ENCODE measurements at places on chromosomes 12 and 14.

DNA sequence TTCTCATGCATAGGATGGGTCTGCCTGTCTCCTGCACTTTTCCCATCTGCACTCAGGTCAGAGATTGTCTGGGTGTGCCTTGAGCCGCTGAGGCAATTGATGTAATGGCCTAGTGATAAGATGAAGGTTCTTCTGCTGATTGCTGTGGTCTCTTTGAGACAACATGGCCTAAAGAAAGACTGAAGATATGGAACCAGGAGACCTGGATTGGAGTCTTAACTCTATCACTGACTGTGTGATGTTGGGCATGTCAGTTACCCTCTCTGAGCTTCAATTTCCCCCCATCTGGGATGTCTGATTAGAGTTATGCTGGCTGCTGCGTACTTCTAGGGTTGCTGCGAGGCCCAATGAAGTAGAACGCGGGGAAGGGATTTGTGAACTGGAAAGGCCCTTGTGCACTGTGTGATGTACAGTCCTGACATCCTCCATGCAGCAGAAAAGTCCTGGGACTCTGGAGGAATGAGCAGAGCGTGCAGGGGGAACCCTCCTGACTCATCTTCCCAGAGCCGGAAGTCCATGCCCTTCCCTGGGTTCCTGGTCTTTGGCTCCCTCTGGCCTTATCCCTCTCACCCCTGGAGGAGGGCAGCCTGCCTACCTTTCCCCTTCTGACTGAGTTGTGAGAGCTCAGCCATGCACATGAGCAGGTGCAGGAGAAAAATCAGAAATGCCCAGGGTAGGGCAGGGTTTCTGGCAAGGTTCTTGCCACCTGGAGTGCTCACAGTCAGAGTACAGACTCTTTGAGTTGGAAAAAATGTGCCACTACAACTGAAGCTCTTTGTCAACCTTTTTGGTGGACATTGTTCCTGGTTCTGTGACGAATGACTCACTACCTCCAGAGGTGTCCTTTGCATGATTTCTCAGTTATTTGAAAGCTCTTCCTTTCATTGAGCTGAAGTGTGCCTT is 21.1 kb downstream of the PLEKHD1 start:
- DNase-seq, result no peak
- peaks cover 22% of the 10 kb centered on the region for H3K27me3 ChIP-seq
- no peaks in the 10 kb centered on the region for H3K4me1 ChIP-seq
- H3K4me3 ChIP-seq, result no peak overlapping the region

DNA sequence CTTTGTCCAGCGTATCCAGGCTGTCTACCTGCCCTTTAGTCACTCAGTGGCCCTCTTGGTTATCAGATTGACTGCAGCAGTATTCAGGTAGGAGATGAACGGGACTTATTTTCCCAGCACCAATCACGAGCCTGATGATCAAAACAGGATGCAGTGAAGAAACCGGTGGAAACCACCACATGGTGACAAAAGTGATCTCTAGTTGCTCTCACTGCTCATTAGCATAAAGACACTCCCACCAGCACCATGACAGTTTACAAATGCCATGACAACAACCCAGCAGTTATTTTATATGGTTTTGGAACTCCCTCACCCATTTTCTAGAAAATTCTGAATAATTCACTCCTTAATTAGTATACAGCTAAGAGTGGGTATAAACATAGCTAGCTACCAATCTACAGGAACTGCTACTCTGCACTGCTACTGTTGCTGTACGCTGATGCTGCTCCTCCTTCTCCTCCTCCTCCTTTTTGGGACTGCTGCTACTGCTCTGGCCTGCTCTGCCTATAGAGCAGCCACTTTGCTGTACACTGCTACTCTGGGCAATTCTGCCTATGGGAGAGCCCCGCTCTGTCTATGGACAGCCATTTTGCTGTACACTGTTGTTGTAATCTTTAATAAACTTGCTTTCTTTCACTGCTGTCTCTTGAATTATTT is 142.5 kb upstream of the SSTR1 start:
- no peaks in the 10 kb centered on the region for H3K36me3 ChIP-seq
- no peaks in the 10 kb centered on the region for H3K27me3 ChIP-seq
- no peak overlapping the region for H3K4me3 ChIP-seq
- no peak overlapping the region for H3K27ac ChIP-seq

- DNase-seq, result no peak
- no peak overlapping the region for H3K27ac ChIP-seq
- no peak overlapping the region for H3K4me3 ChIP-seq
- H3K4me1 ChIP-seq, result no peaks in the 10 kb centered on the region
Measured at GRCh38 chr12:2548081-2548480, 246.7 kb upstream of the FKBP4 start.

GRCh38 chr14:61699027-61699426 is 3.7 kb downstream of the HIF1A start:
- peaks cover 47% of the 10 kb centered on the region for H3K36me3 ChIP-seq
- H3K4me1 ChIP-seq, result peaks cover 22% of the 10 kb centered on the region
- no peaks in the 10 kb centered on the region for H3K27me3 ChIP-seq
- peak overlapping the region; percentile 96 for H3K27ac ChIP-seq

- no peaks in the 10 kb centered on the region for H3K4me1 ChIP-seq
- peak; percentile 6 for DNase-seq
- H3K27me3 ChIP-seq, result peaks cover 4% of the 10 kb centered on the region
- peak overlapping the region; percentile 9 for H3K4me3 ChIP-seq
- no peak overlapping the region for H3K27ac ChIP-seq
Measured at GRCh38 chr12:39145175-39145999, 240.0 kb upstream of the CPNE8 start.

DNA sequence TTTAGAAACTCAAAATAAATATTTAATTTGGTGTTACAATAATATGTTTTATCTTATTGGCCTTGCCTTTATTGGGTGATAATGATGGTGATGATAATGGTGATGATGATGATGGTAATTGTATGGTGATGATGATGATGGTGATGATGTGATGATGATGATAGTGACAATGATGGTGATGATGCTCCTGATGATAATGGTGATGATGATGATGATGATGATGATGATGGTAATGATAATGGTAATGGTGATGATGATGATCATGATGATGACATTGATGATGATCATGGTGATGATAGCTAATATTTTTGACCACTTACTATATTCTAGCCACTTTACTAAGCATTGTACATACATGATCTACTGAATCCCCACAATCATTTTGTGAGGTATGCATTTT is 1548.6 kb upstream of the TMEM132C start:
- H3K27ac ChIP-seq, result no peak overlapping the region
- H3K27me3 ChIP-seq, result no peaks in the 10 kb centered on the region
- DNase-seq, result no peak
- no peaks in the 10 kb centered on the region for H3K36me3 ChIP-seq

DNA sequence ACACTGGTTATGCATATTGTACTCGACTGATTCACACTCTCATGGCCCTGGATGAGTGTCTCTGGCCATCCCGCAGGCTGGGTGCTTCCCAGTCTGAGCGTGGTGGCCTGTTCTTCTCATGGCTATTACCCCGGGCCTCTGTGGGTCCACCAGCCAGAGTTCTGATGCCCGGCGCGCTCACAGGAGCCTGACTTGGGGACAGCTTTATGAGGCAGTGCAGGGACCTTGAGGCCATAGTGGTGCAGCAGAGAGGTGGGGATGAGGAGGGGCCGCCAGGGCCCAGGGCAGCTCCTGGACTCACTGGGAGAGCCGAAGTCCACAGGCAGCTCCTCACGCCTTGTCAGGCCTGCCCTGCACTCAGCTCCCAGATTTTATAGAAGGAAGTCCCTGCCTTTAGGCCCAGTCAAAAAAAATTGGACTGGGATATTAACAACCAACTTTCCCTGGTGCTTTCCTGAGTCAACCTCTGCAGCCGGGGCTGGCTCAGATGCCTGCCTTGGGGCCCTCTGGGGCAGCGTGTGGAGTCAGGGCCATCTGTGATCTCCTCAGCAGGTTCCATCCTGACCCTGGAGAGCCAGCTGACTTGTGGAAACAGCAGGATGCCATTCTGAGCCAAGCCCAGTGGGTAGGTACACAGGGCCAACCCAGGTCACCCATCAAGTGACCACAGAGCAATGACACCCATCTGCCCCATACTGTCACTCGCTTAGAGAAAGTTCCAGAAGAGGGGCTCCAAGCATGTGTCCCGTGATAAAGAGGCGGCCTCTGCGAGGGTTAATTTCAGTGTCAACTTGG is 89.4 kb upstream of the DIO3 start:
- H3K4me3 ChIP-seq, result no peak overlapping the region
- peaks cover 9% of the 10 kb centered on the region for H3K4me1 ChIP-seq
- DNase-seq, result no peak
- no peaks in the 10 kb centered on the region for H3K36me3 ChIP-seq

- no peak overlapping the region for H3K27ac ChIP-seq
- no peak overlapping the region for H3K4me3 ChIP-seq
- no peaks in the 10 kb centered on the region for H3K36me3 ChIP-seq
- peaks cover 39% of the 10 kb centered on the region for H3K4me1 ChIP-seq
- H3K27me3 ChIP-seq, result no peaks in the 10 kb centered on the region
Measured at GRCh38 chr14:71240171-71240570, 332.9 kb downstream of the PCNX1 start.

DNA sequence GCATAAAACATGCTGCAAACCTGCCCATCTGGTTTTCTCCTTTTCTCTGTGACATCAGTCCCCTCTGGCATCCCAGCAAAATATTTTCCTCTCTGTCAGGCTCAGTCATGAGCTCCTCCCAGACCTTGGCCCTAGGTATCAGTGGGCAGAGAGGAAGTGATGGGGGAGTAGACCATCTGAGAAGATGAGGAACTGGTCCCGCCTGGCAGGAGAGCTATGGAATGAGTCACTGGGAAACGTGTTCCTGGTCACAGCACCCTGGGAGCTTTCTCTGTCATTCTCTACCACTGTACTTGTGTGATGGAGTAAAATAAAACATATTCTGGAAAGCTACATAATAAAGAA is 5.0 kb upstream of the SRSF9 start:
- no peaks in the 10 kb centered on the region for H3K27me3 ChIP-seq
- H3K36me3 ChIP-seq, result no peaks in the 10 kb centered on the region
- H3K4me3 ChIP-seq, result peak overlapping the region; percentile 32

GRCh38 chr12:3116106-3116844 is 39.1 kb downstream of the TSPAN9 start:
- no peak overlapping the region for H3K27ac ChIP-seq
- no peaks in the 10 kb centered on the region for H3K36me3 ChIP-seq
- peaks cover 27% of the 10 kb centered on the region for H3K4me1 ChIP-seq
- H3K27me3 ChIP-seq, result no peaks in the 10 kb centered on the region
- DNase-seq, result no peak

- peaks cover 6% of the 10 kb centered on the region for H3K36me3 ChIP-seq
- no peak for DNase-seq
- no peaks in the 10 kb centered on the region for H3K27me3 ChIP-seq
Measured at GRCh38 chr12:42534184-42534838, 55.2 kb downstream of the PRICKLE1 start.

DNA sequence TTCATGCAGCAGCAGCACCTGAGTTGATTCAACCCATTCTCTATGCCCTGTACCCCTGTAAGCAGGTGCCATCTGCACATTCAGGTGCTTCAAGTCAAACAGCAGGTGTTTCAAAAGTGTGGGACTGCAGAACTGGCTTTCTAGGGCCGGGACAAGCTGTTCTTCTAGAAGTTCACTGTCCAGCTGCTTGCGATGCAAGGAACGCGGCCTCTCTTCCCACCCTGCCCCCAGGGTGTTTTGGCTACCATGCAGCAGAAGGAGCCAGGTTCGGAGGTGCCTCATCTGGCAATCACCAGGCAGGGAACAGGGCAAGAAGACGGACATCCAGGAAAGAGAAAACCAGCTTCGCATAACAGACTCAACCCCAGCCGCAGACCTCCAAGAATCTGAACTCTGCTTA is 35.2 kb downstream of the TMEM132D start:
- H3K27me3 ChIP-seq, result no peaks in the 10 kb centered on the region
- DNase-seq, result no peak
- H3K4me1 ChIP-seq, result no peaks in the 10 kb centered on the region
- no peak overlapping the region for H3K4me3 ChIP-seq

GRCh38 chr14:83196236-83196635 is 1662.6 kb upstream of the SEL1L start:
- no peak overlapping the region for H3K27ac ChIP-seq
- H3K36me3 ChIP-seq, result no peaks in the 10 kb centered on the region
- DNase-seq, result no peak
- H3K27me3 ChIP-seq, result no peaks in the 10 kb centered on the region
- no peaks in the 10 kb centered on the region for H3K4me1 ChIP-seq

DNA sequence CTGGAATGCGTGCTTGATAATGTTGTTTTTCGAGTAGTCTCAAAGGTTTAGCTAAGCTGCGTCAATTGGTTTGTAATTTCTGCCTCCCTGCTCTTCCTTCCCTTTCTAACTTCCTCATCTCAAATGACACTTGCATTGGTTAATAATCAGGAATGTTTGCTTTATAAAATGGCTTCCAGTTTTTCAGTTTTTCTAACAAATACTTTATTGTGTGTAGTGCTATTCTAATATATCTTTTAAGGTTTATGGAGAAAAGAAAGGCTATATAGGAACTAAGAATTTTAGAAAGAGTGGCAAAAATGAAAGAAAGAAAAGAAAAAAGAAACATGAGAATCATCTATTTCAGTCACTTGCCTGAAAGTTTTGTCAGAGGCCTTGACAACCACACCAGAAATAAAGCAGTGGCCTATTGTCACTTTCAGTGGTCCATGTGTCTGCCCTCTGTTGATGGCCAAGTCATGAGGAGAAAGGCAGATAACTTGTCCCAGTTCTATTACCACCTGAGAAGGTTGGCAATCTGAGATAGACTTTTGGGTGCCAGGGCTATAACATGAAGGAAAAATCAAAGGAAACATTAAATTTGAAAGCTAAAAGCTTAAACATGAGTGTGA is 221.9 kb upstream of the KITLG start:
- no peak for DNase-seq
- no peak overlapping the region for H3K4me3 ChIP-seq
- no peaks in the 10 kb centered on the region for H3K27me3 ChIP-seq

- no peak overlapping the region for H3K4me3 ChIP-seq
- no peaks in the 10 kb centered on the region for H3K36me3 ChIP-seq
- H3K4me1 ChIP-seq, result no peaks in the 10 kb centered on the region
Measured at GRCh38 chr12:130572553-130572952, 143.5 kb downstream of the RIMBP2 start.

DNA sequence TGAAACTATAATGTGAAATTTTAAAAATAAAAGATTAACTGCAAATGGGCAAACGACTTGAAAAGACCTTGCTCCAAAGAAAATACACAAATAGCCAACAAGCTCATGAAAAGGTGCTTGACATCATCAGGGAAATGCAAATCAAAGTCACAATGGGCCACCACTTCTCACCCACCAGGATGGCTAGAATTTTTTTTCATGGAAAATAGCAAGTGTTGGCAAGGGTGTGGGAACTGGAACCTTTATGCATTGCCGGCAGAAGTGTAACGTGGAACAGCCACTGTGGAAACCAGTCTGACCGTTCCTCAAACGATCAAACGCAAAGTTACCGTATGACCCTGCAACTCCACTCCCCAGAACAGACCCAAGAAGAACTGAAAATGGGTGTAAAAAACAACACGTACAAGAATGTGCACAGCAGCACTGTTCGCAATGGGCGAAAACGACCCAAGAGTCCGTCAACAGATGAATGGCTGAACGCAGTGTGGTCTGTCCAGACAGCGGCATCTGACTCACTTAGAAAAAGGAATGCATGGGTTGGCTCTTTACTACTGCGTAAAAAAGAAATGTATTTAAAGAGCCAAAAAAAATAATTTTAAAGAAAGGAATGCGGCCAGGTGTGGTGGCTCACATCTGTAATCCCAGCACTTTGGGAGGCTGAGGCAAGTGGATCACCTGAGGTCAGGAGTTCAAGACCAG is 40.2 kb downstream of the SCARB1 start:
- H3K27me3 ChIP-seq, result no peaks in the 10 kb centered on the region
- no peak for DNase-seq
- H3K36me3 ChIP-seq, result no peaks in the 10 kb centered on the region
- H3K4me1 ChIP-seq, result peaks cover 4% of the 10 kb centered on the region
- no peak overlapping the region for H3K4me3 ChIP-seq

- H3K4me3 ChIP-seq, result no peak overlapping the region
- H3K36me3 ChIP-seq, result no peaks in the 10 kb centered on the region
- H3K4me1 ChIP-seq, result peaks cover 41% of the 10 kb centered on the region
- no peaks in the 10 kb centered on the region for H3K27me3 ChIP-seq
- no peak for DNase-seq
Measured at GRCh38 chr12:58489394-58489793, 430.9 kb downstream of the LRIG3 start.

Measured in GM23248 (cell line).